Upper lobe of right lung (tissue), 1 donor: ENCODE measurements at places on chromosomes 12 and 14. TPM values are rescaled to one million over a fixed set of nuclear protein-coding genes. Genes with fewer than 3 reads are reported as not detected.

GRCh38 chr14:34318014-34318413 is 144.0 kb downstream of the SPTSSA start:
- H3K36me3 ChIP-seq, result no peaks in the 10 kb centered on the region
- H3K27ac ChIP-seq, result no peak overlapping the region
- H3K4me3 ChIP-seq, result no peak overlapping the region

DNA sequence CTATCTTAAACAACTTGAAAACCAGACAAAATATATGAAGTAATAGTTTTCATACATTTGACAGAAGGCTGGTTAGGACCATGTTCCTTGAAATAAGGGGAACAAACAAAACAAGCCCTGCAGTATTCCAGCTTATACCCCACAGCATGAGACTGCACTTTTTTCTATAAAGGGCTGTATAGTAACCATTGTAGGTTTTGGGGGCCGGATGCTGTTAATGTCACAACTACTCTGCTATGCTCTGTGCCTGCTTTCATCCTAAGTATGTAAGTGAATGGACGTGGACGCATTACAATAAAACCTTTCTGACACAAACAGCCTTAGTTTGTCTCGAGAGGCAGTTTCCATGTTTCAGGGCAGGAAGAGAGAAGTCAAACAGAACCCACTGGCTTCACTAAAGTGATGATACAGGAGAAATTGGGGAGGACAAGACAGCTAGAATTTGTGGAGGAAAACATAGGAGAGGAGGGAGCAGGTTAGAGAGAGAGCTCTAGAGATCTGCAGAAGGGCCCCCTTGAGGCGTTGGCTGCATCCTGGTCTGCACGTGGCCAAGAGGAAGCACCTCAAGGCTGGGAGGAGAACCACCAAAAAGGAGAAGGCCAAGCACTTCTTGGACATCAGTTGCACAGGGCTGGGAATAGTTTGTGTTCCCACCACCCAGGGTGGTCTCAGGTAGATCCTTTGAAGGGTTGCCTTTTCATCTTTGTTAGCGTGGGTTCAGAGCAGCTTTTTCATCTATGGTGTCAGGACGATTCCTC is 63.7 kb downstream of the TRAF3 start:
- H3K27ac ChIP-seq, result no peak overlapping the region
- H3K4me1 ChIP-seq, result no peaks in the 10 kb centered on the region
- no peak for DNase-seq
- H3K27me3 ChIP-seq, result no peaks in the 10 kb centered on the region
- H3K36me3 ChIP-seq, result no peaks in the 10 kb centered on the region

GRCh38 chr14:104708606-104709268 is 15.3 kb upstream of the ADSS1 start:
- H3K27ac ChIP-seq, result no peak overlapping the region
- no peak overlapping the region for H3K4me3 ChIP-seq
- no peaks in the 10 kb centered on the region for H3K27me3 ChIP-seq
- peaks cover 57% of the 10 kb centered on the region for H3K36me3 ChIP-seq
- peak; percentile 83 for DNase-seq
- H3K4me1 ChIP-seq, result no peaks in the 10 kb centered on the region

The ASCL1 gene
- not detected for total RNA-seq

DNA sequence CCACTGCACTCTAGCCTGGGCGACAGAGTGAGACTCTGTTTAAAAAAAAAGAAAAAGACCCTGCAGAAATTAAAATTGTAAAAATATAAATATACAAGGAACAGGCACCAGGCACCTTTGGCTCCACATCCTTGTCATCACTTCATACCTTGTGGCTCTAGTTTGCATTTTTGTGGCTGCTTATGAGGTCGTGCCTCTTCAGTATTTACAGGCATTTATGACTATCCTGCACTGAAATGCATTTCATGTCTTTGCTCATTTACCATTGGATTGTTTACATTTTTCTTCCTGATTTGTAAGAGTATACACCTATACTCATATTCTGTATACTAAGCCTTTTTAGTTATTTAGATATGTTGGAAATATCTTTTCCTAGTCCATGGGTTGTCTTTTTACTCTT is 20.1 kb downstream of the BICD1 start:
- no peaks in the 10 kb centered on the region for H3K27me3 ChIP-seq
- no peaks in the 10 kb centered on the region for H3K36me3 ChIP-seq
- H3K4me3 ChIP-seq, result no peak overlapping the region
- no peak overlapping the region for H3K27ac ChIP-seq
- no peaks in the 10 kb centered on the region for H3K4me1 ChIP-seq

The OR4E2 gene
- total RNA-seq, result not detected

- no peaks in the 10 kb centered on the region for H3K36me3 ChIP-seq
- no peaks in the 10 kb centered on the region for H3K4me1 ChIP-seq
- H3K27ac ChIP-seq, result no peak overlapping the region
- no peak overlapping the region for H3K4me3 ChIP-seq
- H3K27me3 ChIP-seq, result no peaks in the 10 kb centered on the region
These were observed 320.7 kb downstream of the BTG1 start for GRCh38 chr12:91824991-91825390.

DNA sequence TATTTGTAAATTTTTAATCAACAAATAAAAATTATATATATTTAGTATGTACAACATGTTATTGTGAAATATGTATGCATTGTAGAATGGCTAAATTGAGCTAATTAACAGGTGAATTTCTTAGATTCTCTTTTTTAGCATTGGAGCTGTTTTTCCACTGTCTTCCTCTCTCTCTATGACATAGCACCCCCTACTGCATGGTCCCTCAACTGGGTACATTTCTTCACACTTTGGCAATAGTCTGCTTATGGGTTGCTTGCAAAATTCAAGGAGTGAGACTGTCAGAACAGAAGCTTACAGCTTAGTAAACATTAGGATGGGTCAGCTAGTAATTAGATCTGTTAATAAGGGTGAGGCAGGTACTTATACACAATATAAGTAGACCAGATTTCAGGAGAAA is 658.5 kb upstream of the MGAT4C start:
- no peak overlapping the region for H3K4me3 ChIP-seq
- DNase-seq, result no peak
- no peaks in the 10 kb centered on the region for H3K4me1 ChIP-seq

DNA sequence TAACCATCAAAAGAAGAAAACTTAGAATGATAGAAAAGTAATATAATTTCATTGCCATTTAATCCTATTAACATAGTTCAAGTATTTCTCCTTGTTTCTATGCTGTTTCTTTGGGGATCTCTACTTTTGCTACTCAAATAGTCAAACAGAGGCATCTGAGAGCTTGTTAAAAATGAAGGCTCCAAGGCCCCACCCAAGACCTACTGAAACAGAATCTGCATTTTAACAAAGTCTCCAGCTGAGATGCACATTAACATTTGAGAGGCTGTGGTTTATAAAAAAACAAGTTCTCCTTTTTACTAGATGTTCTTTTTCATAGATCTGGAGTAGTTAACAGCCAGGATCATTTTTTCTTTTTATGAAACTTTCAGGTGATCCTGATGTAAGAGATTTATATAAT is 31.8 kb downstream of the PPFIA2 start:
- H3K27me3 ChIP-seq, result no peaks in the 10 kb centered on the region
- no peaks in the 10 kb centered on the region for H3K36me3 ChIP-seq
- H3K4me3 ChIP-seq, result no peak overlapping the region
- H3K4me1 ChIP-seq, result no peaks in the 10 kb centered on the region
- DNase-seq, result no peak
